ENCODE measurements at places on chromosomes 1 and 21.

- no peak for DNase-seq
These were observed 16.8 kb downstream of the TSEN15 start for GRCh38 chr1:184068354-184068753.

GRCh38 chr1:23442751-23443150, 18.2 kb upstream of the TCEA3 start:
- DNase-seq, result no peak

GRCh38 chr21:16634515-16634914, 878.3 kb upstream of the CXADR start:
- no peak for DNase-seq

DNA sequence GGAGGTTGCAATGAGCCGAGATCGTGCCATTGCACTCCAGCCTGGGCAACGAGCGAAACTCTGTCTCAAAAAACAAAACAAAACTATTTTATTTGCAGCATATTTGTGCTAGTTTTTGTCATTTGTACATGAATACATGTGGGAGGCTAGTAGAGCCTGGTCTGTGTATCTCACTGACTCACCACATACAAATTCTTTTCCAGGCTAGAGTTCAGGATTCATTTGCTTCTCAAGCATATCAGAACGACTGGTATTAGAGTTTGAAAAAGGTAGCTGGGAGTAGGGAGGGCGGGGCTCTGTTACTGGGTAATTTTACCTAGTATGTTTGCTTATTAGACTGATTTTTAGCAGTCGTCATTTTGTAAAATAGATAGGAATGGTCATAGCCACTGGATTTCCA, 4.5 kb upstream of the TOR3A start:
- DNase-seq, result no peak

GRCh38 chr1:94934551-94934950, 7.6 kb upstream of the CNN3 start:
- DNase-seq, result no peak

DNA sequence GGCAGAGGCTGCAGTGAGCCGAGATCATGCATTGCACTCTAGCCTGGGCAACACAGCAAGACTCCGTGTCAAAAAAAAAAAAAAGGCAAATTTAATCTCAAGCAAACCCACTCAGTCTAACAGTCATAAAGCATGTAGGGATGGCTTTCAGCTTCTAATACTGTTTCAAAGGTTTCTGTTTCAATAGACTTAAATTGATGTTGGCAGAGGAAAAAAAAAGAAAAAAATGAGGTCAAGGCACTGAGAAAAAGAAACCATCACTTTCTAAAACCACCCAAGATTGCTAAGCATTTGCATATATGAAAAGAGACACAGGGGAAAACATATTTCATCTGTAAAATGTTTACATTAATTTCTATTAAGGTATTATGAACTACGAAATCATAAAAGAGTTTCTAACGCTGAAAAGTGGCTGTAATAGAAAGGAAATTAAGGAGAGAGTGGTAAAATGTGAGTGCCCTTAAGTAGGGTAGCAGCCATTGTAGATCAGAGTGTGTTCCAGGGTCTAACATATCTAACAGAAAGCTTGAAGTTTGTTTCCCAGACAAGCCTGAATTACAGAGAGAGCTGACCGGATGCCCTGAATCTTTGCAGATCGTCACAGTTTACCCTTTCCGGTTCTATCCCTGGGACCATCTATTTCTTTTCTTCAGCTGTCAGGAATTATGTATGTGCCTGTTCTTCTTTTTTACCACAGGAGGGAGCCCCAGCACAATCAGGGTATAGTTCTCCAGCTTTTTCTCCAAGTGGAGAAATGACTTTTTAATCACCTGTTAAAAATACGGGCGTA, 70.0 kb downstream of the PLD5 start:
- DNase-seq, result peak; percentile 66

- DNase-seq, result no peak
These were observed 7.4 kb upstream of the MEX3A start for GRCh38 chr1:156089704-156090103.

GRCh38 chr1:24704411-24705259, 40.6 kb upstream of the CLIC4 start:
- DNase-seq, result no peak

DNA sequence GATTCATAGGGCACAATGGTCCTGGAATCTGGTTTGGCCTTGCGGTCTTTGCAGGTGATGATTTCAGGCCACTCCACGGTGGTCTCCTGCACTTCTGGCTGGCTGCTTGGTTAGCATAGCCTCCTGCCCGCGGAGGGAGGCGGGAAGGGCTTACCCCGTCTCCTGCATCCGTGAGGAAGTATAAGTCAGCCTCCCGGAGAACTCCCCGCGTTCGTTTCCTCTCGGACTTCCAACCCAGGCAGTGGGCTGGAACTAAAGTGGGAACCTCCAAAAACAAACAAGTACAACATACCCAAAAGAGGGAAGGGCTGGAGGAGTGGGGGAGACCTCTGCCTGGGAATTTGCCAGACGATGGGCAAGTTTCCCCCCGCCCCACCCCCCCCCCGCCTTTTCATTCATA, 939 bp upstream of the CCN1 start:
- no peak for DNase-seq

DNA sequence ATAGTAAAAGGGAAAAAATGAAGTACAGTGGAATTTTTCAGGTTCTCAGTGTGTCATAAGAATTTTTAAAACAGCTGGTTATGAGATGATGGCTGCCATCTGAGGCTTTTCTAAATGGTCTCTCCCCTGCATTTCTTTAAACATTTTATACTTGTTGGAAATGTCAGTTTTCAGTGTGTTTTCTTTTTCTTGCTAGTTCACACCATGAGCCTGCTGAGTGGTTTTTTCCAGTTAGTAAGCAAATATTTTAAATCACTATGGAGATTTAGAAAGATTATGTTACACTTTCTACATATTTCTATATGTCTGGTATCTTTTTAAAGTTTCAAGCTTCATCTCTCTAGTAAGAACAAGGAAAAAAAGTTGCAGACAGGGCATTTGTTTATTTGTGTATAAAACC, 9.6 kb downstream of the RBM15 start:
- no peak for DNase-seq

DNA sequence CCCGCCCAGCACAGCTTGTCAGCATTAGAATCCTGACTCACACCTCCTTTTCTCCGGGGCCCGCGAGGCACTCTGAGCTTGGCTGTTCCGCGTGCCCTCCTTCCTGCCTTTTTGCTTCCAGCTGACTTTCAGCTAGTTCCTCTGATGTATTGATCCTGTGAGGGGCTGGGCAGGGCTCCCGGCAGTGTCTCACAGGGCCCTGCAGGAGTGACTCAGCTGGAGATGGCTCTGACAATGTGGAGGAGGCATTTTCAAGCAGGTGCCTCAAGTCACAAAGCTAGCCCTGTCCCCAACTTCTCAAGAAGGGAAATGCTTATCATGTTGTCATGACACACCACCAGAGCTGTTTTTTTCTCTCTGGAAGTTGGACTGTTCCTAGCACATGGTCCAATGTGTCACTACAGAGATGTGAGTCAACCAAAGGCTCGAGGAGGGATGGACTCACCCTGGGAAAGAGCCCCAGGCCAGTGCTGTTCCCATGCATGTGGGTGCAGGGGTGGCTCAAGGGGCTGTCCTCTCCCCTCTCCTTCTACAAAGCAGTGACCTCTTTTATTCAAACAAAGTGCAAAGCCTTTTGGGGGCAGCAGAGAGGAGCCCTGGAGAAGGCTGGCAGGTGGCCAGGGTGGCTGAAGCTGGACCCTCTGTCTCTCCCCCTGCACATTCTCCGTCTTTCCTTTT, 30.6 kb downstream of the SYT6 start:
- DNase-seq, result no peak

DNA sequence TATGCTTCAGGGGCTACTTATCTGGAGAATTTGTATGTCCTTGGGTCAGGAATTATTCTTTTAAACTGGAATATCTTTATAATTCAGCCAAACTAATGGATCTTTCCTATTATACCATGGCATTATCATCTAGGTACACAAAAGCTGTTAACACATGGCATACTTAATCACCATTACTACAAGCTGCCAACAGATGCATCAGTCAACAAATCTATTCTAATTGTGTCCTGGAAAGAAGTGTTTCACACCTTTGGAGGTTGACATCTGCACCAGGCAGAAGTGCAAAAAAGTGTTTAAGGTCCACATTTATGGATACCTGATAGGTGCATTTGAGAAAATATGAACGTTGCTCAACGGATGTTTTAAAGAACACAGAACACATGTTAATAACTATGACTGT, 470.2 kb upstream of the ADGRL2 start:
- DNase-seq, result no peak

GRCh38 chr1:220389634-220390033, 117.4 kb upstream of the RAB3GAP2 start:
- no peak for DNase-seq

GRCh38 chr1:91501523-91501851, 836 bp downstream of the CDC7 start:
- no peak for DNase-seq

DNA sequence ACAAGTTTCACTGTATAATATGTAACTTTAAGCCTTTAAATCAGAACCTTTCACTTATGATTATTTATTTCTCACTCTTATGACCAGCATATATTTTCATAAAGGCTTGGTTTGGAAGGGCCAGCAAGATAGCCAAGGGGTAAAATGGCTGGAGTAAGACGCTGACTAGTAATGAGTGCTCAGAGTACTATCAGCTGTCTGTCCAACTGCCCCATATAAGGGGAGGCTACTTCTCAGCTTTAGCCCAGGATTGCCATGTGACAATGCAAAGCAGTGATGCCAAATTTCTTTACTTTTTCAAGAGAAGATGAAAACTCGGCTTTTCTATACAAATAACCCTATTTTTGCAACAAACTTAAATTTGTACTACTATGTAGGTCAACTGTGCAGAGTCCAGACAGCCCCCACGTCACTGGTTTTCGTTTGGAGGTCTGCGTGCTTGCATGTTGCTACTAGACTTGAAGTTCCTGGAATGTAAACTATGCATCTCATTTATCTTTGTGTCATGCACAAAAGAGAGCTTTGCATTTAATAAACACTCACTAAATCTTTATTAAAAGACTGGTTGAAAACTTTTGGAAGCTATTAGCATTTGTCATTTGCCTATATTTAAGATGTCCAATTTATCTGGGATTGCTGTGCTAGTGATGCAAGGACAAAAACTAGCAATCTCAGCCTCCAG, 110.4 kb downstream of the TNFSF18 start:
- no peak for DNase-seq

DNA sequence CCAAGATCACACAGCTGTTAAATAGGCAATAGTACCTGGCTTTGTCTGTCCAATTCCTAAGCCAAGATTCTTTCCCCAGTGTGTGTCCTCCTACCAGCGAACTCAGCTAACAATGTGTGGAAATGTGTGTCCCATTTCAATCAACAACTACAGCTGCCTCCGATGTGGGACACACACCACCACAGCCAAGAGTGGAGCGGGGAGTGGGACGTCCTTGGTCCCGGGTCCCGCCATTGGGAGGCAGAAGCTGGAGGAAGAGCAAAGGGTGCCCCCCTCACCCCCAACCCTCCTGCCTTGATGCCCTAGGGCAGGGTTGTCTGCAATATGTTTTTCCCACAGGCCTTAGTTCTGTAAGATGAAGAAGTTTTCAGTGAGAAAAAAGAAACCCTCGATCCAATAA, 265.4 kb upstream of the RAB4A start:
- DNase-seq, result no peak

DNA sequence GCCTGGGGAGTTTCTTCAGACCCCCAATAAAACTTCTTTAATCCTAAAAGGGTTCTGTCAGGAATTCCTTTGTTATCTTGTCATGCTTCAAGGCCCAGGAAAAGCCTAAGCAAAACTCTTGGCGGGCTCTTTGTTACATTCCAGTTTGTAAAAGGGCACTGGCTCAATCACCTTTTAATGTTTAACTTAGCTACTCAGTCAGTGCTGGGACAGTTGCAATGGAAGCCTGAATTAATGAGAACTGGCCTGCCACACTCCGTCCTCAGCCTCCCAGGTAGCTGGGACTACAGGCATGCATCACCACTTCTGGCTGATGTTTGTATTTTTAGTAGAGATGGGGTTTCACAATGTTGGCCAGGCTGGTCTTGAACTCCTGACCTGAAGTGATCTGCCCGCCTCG, 21.3 kb upstream of the ASB17 start:
- DNase-seq, result no peak

- DNase-seq, result no peak
These were observed 738 bp downstream of the LURAP1 start for GRCh38 chr1:46203738-46204405.

GRCh38 chr1:193697115-193697762, 510.8 kb upstream of the B3GALT2 start:
- DNase-seq, result no peak

GRCh38 chr1:10188133-10188650, 22.2 kb upstream of the KIF1B start:
- no peak for DNase-seq

GRCh38 chr1:78325293-78325692, 165.5 kb upstream of the PTGFR start:
- no peak for DNase-seq

GRCh38 chr21:44940116-44940631, 345 bp downstream of the SLX9 start:
- DNase-seq, result no peak

GRCh38 chr1:49728377-49728776, 295.4 kb downstream of the AGBL4 start:
- DNase-seq, result no peak

GRCh38 chr1:69898403-69898947, 306.9 kb downstream of the LRRC40 start:
- peak; percentile 84 for DNase-seq

DNA sequence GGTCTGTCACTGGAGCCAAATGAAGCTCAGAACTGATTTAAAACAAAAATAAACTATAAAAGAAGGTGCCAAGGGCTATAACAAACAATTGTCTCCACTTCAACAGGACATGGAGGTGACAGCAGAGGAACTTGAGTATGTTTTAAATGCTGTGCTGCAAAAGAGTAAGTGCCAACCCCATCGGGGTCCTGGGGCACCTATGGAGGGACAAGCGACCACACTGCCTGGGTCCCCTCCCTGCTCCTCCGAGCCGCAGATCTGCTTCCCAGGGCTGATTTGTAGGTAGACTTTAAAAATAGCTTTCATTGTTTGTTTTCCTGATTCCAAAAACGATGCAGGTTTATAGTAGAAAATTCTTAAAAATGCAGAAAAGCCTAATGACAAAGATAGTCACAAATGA, 42.8 kb downstream of the CAPN9 start:
- no peak for DNase-seq

All from SK-N-DZ (cell line).